ENCODE measurements at places on chromosomes 7 and 10. TPM values are rescaled to one million over a fixed set of nuclear protein-coding genes. Genes with fewer than 3 reads are reported as not detected.

The CFAP69 gene
- total RNA-seq, result 7.7 TPM

DNA sequence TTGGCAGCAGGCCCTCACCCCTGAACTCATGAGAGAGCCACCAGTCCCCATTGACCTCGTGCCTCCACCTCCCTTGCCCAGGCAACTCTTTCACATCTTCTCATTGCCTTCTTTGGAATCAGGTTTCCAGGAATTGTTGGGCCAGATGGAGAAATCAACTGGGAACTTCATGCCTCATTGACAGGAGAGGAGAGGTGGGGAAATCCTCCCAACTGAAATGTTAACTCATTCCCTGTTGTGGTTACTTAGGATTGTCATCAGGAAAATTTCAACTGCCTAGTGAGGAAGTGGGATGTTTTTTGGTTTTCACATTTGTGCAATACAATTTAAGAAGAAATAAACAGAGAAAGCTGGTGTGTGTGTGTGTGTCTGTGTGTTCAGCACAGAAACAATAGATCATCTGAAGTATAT lies 106.6 kb upstream of the INHBA start:
- no peak for DNase-seq

DNA sequence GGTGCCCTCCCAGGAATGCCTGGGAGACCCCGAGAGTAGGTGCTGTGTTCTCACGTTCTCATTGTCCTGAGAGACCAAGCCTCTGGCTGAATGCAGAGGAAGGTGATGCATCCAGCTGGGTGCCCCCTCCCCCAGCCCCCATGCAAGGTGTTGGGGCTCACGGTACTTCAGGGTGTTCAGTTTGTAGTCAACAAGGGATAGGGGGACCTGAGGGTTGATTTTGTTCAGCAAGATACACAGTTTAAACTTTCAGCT lies 60.4 kb upstream of the DUSP5 start:
- DNase-seq, result peak; percentile 14

GRCh38 chr10:26095781-26096180 lies 120.8 kb upstream of the GAD2 start:
- no peak for DNase-seq

DNA sequence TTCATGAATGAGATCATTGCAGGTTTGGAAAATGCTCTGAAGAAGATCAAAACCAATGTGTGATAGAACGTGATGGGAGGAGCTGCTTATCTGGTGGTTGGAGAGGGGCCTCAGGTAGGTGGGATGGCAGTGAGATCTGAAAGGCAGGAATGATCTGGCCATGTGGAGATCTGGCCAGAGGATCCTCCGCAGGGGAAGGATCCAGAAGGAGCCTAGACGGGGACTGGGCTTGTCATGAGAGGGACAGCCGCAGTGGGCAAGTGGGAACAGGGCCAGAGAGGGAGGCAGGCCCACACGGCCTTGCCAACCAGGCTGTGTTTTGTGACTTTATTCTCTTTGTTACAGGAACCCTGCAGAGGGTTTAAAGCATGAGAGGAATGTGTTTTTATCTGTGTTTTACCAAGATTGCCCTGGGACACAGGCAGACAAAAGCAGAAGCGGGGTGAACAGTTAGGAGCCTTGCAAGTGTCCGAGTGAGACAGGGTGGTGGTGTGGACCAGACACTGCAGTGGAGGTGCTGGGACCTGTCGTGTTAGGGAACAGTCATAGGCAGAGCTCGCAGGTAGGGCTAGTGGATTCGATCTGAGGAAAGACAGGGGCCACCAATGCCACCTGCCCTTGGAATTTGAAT lies 66.6 kb downstream of the TLL2 start:
- DNase-seq, result no peak

GRCh38 chr7:11237742-11238141 lies 264.1 kb downstream of the PHF14 start:
- no peak for DNase-seq

All from spleen (tissue), 13 donors.